ENCODE measurements at places on chromosomes 12 and 14.

DNA sequence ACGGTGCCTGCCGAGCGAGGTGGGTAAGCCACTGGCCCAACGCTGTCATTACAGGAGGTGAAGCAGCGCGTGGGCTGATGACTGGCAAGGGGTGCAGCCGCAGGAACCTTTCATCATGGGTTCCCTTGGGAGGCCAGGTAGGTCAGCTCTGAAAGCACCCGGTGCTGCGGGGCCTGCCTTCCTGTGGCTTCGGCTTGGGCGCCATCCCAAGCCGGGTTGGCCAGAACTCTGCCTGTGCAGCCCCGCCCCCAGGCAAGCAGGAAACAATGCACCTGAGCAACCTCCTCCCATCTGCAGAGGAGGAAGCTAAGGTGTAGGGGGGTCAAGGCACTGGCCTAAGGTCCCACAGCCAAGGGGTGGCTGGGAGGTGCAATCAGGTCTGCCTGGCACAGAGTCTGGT is 20.0 kb upstream of the HHIPL1 start:
- DNase-seq = no peak

DNA sequence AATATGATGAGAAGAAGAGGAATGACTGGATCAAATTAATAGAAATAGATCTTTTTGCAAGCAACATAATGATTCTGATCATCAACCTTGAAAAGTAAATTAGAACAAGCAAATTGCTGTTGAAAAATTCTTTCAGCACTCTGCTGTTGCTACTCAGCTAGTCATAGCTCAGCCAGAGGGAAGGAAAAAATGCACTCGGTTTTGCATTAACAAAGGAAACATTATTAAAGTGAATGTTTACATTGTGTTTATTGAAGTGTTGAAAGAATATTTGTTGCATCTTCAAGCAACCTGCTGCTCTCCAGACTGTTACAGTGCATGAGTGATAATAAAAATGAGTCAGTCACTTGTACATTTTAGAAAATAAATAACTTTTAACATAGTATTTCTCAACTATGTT is 26.5 kb downstream of the AP5M1 start:
- no peak for DNase-seq

GRCh38 chr14:75518625-75519024 is 3.6 kb upstream of the BATF start:
- DNase-seq = no peak

DNA sequence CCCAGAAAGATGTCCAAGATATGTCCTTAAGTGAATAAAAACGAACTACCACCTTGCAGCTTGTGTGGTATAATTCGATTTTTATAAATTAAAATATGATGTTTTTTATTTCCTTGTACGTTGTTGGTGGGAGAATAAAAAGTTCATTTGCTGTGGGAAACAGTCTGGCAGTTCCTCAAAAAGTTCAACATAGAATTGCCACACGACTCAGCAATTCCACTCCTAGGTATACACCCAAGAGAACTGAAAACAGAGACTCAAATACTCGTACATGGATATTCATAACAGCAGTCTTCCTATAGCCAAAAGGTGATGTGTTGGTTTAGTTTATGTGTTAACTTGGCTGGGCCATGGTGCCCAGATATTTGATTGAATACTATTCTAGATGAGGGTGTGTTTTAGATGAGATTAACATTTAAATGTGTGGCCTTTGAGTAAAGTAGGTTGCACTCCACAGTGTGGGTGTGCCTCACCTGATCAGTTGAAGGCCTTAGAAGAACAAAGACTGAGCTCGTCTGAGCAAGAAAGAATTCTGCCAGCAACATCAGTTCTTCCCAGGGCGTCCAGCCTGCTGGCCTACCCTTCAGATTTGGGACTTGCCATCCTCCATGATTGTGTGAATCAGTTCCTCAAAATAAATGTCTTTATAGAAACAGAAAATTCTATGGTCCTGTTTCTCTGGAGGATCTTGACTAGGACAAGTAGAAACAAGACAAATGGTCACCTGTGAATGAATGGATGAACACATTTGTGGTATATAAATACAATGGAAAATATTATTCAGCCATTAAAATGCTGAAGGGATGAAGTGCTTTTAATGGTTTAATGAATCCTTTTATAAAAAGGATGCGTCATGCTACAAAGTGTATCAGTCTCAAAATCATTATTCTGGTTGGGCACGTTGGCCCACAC is 5.1 kb upstream of the DENR start:
- DNase-seq = no peak

DNA sequence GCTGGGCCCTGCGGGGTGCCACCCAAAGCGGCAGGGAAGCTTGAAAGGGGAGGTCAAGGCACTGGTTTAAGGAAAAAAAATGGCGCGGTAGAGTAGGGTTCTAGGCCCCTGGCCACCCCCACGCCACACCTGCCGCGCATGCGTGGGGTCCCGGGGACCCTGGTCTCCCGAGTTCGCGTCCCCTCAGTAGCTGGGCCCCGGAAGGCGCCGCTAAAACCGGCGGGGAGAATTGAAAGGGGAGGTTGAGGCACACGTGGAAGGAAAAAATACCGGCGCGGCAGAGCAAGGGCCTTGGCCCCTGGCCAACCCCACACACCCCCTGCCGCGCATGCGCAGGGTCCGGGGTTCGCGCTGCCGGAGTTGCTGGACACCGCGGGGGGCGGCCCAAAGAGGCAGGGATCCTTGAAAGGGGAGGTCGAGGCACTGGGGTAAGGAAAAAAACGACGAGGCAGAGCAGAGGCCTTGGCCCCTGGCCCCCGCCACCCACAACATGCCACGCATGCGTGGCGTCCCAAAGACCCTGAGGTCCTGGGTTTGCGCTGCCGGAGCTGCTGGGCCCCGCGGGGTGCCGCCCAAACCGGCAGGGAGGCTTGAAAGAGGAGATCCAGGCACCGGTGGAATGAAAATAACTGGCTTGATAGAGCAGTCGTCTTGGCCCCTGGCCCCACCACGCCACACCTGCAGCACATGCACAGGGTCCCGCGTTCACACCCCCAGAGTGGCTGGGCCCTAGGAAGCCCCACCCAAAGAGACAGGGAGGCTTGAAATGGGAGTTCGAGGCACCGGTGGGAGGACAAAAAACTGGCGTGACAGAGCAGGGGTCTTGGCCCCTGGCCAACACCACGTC is 314.5 kb downstream of the ALG10 start:
- no peak for DNase-seq

- no peak for DNase-seq
These were observed 143.0 kb upstream of the DDHD1 start for GRCh38 chr14:53295985-53296582.

DNA sequence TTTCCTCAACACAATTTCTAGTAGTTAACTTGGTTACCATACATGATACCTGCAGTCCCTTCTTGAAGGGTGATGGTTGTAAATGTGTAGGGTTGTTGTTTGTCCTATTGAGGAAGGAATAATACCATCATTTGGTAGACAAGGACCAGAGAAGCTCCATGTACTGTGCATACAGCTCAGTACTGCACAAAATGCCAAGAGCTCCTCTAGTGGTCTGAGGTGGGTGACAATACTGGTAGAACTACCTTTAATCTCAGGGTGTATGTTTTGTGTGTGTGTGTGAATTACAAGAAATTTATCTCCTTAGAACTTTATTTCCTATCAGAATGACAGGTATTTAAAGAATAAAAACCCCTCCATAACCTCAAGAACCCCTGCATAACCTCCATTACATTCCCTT is 575.3 kb downstream of the TMTC2 start:
- no peak for DNase-seq

DNA sequence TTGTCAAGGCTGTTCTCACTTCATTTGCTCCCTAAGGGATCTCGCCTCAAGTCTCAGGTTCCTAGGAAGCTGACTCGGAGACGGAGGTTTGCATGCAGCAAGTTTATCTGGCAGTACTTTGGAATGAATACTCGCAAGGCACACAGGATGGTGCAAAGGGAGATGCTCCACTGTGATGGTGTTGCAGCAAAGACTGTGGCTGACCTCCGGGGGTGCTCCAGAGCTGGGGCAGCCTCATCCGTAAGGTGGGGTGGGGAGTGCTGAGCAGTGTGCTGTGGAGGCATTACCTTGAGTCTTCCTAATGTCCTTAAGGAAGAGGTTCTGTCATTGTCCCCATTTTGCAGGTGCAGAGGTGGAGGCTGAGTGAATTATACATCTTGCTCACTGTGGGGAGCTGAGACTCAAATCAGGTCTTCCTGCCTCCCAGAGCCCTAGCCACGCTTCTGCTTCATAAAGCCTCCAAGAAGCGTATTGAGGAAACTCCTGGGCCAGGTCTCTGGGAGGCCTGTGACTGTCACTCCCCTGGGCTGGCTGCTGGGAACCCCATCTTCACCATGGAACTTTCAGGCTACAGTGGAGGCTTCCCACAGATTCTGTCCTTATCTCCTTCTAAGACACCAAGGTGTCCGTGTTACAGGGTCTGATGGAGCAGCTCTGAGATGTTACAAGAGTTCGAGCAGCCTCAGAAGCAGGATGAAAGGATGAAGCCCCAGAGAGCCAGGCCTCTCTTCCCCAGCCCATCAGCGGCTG is 39.5 kb downstream of the GALNT16 start:
- DNase-seq = no peak

DNA sequence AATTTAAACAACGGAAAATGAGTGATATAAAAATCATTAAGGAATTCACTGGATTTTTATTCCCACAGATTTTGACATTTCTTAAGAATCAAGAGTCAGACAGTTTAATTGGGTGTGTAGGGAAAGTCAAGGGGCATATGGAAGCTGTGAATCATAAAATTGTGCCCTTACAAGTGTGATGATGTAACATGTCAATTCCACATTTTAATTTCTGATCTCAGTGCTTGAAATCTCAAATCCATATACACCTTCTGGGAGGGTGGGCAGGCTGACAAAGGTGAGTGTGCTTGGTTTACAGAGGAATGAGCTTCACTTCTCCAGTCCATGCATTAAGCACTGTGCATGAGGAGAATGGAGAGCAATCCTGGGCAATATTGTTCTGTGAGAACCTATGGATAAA is 1.0 kb upstream of the KRT6A start:
- no peak for DNase-seq

DNA sequence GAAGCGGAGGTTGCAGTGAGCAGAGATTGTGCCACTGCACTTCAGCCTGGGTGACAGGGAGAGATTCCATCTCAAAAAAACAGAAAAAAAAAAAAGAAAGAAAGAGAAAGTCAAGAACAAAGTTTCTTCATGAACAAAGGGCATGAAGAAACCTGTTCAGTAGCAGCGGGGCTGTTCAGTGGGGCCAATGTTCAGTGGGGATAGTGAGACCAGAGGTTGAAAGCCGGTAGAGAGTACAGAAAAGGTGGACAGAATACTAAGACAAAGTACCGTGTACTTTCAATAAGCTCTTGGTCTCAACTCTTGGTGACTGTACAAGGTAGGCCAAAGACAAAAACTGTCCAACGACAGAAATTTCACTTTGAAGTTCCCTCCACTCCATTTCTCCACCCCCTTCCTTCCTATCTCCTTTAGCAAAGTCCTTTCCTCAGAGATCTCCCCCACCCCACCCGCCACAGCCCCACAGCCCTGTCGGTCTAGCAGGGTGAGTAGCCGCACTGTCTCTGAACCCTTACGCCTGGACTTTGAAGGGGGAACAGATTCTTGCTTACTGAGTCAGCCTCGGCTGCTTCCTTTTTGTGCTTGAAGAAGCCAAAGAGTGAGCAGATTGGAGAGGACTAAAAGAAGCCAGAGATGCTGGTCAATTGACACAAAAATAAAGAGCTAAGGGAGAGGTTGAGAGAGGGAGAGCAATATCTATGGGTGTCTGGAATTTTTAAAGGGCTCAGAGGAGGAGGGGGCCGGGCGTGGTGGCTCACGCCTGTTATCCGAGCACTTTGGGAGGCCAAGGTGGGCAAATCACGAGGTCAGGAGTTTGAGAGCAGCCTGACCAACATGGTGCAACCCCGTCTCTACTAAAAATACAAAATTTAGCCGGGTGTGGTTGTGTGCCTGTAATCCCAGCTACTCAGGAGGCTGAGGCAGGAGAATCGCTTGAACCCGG is 44.2 kb upstream of the FOS start:
- no peak for DNase-seq

- no peak for DNase-seq
These were observed 23.2 kb downstream of the P2RX4 start for GRCh38 chr12:121232977-121233627.

DNA sequence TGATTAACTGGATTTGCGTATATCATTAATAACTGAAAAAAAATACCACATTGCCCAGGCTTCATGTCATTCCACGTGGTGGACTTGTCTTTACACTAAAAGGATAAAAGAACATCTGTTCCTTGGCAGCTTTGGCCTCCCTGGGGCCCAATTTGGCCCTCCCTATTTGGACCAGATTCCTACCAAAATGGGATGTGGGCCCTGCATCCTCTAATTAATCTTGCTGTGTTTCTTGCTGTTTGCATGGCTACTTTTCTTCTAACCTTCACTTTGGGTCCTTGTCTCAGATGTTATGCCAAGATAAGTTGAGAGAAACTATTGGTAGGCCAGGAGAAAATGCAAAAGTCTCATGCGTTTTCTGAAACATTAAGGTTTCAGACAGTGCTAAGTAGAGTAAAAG is 57.5 kb downstream of the PTHLH start:
- no peak for DNase-seq

GRCh38 chr12:43378448-43378847 is 173.6 kb downstream of the ADAMTS20 start:
- no peak for DNase-seq

GRCh38 chr12:26843311-26843710 is 10.3 kb upstream of the ITPR2 start:
- DNase-seq = no peak

DNA sequence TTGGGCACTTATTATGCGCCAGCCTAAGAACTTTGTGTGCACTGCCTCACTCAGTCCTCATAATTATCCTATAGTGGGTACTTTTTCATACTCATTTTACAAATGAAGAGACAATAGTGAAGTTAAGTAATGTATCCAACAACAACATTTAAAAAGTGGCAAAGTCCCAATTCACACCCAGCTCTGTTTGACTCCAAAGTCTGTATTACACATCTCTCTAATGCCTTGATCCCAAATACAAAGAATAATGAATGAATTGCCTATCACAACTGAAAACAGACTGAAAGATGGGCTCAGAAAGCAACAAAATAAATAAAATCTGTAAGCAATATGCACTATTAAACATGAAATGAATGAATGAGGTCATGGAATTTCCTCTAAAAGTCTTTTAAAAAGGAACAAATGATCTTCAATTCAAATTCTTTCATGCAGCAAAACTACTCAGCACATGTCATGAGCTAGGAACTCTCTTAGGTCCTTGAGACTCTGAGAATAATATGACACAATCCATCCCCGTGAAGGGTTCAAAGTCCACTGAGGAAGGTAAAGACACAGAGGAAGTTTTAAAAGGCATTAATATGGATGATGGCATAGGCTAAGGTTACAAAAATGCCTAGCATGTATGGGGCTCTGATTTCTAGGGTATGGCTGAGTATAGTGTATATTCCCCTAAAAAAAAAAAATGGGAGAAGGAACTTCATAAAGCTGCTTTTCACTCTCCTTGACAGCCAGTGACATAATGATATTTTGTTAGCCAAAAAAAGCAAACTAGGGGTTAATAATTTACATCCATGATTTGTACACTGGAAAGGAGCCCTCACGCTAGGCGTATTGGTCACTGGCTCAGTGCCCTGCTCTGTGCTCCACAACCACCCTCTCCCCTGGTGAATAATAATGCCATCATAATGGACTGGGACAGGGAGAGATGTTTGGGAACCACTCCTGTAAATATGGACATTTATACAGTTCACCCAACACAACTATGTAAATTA is 103.4 kb downstream of the SLC2A13 start:
- DNase-seq = no peak
